ENCODE measurements at places on chromosomes 6 and 20. TPM values are rescaled to one million over a fixed set of nuclear protein-coding genes. Genes with fewer than 3 reads are reported as not detected.

The L3MBTL1 gene
- 13.3 TPM for polyA plus RNA-seq

- peak; percentile 46 for DNase-seq
Observed at GRCh38 chr6:105424175-105424783, 21.4 kb upstream of the PREP start.

The SLC52A3 gene
- 3.3 TPM for polyA plus RNA-seq

GRCh38 chr20:32249030-32249738 lies 28.3 kb upstream of the KIF3B start:
- no peak for DNase-seq

GRCh38 chr6:35341557-35341956 lies 801 bp upstream of the PPARD start:
- no peak for DNase-seq

GRCh38 chr6:68756454-68757375 lies 121.6 kb downstream of the ADGRB3 start:
- no peak for DNase-seq

- DNase-seq = no peak
Observed at GRCh38 chr6:129647044-129647443, 62.9 kb downstream of the ARHGAP18 start.

DNA sequence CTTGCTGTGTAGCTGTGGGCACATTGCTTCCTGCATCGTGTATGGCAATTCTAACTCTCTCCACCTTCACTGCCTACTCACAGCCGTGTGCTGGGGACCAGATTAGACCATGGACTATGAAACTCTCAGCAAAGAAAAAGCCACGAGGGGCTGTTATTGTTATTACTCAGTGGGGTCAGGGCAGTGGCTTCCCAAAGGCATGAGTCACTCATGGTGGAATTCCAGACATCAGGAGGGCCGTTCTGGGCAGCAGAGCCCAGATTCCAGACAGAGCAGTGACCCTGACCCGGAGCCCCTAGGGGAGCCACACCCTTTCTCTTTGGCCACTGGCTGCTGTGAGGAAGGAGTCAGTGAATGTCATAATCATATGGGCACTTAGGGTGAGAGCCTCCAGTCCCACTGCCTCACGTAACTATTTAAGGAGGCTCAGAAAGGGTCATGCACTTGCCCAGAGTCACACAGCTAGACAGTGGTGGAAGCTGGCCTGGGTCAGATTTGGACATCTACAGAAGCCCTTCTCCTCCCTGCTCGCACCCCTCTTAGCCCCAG lies 22.2 kb upstream of the CCN5 start:
- no peak for DNase-seq

The HDAC2 gene
- 287 TPM for polyA plus RNA-seq

The CCN6 gene
- 3.8 TPM for polyA plus RNA-seq

The IL17F gene
- 0.59 TPM for polyA plus RNA-seq

GRCh38 chr6:20044883-20045282 lies 167.4 kb downstream of the MBOAT1 start:
- no peak for DNase-seq

- no peak for DNase-seq
Observed at GRCh38 chr6:168387426-168387825, 53.6 kb upstream of the SMOC2 start.

DNA sequence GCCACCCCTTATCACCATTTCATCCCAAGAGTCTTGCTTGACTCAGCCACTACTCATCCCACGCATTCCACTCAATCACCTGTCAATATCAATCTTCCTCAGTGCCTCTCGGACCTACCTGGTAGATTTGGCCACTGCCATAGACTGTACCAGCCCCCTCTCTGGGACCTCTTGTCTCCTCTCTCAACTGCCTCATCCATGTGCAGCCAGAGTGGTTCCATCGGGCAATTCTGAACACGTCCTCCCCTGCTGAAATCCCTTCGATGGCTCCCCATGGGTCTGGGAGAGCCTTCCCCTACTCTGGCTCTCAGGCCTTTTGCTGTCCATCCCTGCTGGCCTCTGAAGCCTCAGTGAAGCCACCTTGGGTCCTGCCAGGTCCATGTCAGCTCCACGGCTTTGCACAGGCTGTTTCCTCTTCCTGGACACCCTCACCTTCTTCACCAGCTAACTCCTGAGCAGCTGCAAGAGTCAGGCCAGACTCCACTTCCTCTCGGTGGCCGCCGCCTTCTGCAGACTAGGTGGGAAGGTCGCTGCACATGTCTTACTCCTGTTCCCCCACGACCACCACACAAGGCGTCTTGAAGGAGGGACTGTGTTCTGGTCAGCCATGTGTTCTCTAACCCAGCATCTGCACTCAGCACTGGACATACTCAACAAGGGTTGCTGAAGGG lies 120.4 kb downstream of the TOX2 start:
- no peak for DNase-seq

The NKAIN4 gene
- polyA plus RNA-seq = 41.3 TPM

GRCh38 chr6:87293526-87293925 lies 28.9 kb upstream of the SMIM8 start:
- no peak for DNase-seq

The DNAH8 gene
- 0.90 TPM for polyA plus RNA-seq

GRCh38 chr20:22383156-22383555 lies 201.2 kb downstream of the FOXA2 start:
- DNase-seq = no peak

Measured in renal cortex interstitium (tissue), 15 donors.